ENCODE measurements at places on chromosomes 1 and 21.

DNA sequence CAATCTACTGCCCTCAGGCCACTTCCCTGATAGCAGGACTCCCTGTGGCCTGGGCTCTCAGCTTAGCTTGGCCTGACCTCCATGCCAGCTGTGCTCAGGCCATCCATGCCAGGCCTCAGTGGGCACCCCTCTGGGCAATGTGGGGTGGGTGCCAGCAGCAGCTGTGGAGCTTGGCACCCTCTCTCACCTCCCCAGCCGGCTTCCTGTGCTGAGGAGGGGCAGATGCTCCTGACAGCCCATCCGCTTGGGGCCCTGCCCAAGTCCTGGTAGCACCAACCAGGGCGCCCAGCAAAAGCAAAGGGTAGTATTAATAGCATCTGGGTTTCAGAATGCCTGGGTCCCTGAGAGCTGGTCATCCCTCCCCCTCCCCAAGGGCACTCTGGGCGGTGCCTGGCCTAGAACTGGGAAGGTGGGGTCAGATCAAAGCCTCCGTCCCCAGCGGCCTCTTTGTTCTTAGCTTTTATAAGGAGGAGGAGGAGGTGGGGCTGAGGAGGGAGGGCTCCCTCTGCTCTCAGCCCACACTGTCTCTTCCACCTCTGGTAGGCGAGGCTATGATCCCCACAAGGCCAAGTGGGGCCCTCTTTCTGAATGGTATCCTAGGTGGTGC, 6.1 kb downstream of the EFNA4 start:
- DNase-seq, result no peak

DNA sequence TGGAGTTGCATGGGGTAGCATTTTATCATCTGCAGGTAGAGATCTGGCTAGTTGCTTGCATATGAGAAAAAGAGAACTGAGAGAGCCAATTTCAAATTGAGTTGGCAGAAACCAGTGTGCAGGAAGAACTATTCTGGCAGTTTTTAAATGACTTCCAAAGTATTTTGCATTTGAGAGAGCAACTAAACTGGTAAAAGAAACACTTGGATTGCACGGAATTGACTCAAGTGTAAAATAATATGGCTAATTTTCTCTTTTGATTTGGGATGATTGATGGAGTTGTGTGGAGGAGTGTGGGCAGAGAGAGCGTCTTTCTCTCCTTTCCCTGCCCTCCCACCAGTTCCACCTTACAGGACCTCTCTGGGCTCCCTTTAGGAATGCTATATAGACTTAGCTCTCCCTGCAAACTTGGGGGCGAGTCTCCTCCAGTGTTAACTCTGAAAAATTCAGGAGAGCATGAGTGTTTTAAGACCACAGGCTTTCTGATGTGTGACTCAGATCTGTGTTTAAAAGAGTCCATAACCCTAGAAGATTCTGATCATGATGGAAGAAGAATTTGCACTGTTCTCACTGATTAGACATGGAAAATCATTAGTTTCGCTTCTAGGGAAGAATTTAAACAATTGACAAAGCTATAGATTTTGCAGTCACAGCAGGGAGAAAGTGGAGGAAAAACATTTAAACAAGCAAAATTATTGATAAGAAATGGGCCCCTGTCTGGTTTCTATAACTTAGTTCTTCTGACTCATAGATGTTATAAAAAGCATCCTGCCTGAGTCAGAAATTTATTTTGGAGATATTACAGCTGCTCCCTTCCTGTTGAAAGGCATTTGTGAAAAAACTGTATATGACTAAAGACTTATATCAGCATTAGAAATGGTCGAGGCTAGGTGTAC, 24.9 kb upstream of the CTBS start:
- DNase-seq, result no peak

DNA sequence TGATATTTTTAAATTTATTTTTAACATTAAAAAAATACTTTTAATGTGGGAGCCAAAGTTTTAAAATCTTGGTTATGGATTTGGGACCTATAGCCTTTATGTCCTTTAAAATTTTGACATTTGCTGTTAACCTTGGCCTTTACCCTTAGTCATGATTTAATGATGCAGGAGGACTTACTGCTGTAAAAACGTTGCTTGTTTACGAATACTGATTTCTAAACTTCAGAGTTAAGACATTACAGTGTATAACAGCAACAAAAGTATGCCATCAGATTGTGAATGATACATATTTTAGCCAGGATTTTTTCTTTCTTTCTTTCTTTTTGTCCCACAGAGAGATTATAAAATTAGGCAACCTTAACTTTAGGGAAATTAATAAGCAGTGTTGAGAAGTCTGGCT, 8.9 kb downstream of the RBM15 start:
- DNase-seq, result no peak

DNA sequence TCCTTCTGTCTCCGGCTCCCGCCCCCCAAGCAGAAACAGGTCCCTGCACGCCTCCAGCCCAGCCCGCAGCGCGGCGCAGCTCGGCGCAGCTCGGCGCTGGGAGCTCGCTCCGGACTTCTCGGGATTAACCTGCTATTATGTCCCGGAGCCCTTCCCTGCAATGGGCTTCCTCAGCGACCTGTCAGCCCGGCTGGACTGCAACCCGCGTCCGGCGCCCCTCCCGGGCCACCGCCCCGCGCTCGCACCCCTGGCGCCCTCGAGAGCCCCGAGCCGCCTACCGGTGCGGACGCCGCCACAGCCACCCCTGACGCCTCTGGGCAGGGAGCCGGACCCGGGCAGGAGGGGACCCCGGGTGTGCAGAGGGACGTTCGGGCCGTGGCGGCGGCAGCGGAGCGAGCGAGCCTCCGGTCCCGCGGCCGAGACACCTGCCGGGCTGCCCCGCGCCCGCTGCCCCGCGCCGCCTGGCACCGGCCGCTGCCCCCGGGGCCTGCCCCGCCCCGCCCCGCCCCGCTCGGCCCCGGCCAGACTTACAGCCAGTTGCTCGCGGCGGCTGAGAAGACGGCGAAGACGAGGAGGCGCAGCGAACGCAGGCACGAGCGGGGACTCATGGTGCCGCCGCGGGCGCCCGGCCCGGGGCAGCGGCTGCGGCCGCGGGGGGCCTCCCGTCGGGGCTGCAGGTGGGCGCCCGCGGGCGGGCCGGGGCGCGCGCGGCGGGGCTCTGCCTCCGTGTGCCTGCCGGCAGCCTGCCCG, 407 bp downstream of the WNT4 start:
- DNase-seq, result peak; percentile 34

- no peak for DNase-seq
Observed at GRCh38 chr21:41536827-41537103, 28.8 kb upstream of the TMPRSS2 start.

DNA sequence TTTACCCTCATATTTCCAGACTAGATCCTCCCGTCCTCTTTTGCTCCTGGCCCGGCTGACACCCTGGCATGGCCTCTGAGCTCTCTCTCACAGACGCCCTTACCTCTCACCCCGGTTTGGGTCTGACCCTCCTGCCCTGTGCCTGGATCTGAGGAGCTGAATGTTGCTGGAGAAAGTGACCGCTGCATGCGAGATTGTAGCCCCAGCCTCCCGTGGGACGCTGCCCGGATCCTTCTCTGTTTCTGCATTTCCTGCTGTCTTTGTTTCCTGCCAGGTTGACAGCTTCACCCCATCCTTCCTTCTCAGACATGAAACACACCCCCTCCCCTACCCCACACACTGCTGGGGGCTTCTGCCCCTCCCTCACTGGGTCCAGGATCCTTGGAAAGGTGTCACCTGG, 9.5 kb downstream of the FAM131C start:
- no peak for DNase-seq

DNA sequence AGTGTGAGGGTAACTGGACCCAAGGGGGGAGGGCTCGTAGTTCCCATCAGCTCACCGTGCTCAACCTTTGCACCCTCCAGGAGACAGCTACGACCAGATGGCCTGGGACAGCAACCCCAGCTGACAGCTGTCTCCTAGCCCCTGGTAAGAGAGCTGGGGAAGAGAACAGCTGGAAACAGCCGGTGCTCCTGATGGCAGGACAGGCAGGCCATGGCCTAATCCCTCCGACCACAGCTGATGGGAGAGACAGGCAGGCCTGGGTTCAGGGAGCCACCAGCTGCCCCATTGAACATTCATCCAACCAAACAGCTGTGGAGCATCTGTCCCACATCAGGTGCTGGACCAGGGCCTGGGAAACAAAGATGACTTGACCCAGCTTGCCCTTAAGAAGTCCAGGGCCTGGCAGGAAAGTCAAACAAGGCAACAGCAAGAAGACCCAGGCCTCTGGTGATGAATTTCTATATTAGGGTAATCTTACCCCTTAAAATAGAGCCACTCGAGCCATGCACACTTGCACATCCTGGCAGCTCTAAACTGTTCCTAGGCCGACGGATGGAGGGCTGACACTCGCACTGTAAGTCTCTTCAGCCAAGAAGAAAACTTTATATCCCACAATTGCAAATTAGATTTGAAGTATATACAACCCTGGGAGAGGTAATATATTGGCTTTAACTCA, 12.2 kb downstream of the OLFML2B start:
- no peak for DNase-seq

DNA sequence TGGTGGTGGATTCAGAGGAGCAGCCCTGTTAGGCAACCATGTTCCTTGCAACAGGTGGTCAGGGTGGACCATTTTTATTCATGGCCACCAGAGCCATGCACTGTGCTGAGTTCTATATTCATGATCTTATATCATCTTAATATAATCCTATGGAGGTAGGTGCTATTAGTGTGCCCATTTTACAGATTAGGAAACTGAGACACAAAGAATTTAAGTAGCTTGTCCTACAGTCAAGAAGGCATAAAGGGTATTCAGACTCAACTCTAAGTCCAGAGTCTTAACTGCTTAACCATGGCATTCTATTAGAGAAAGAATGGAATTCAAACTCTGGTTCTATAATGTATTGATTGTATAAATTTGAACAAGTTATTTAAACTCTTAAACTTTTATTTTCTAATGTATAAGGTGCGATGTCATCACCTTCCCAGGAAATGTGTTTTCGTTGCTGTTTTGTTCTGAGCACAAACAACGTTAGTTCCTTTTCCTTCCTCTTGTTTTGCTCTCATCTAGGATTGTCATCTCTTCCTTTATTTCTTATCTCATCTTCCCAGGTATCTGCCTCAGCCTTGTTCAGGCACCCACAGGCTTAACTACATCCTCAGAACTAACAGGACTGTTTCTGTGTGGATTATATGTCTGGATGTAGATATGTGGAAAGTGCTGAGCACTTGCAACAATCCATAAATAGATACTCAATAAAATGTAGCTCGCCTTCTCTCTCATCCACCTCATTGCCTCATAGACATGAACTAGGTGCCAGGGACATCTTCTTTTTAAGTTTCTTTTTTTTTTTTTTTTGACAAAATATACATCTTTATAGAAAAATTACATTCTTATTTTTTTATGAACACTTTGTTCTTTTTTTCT, 207.1 kb downstream of the NFIA start:
- no peak for DNase-seq

DNA sequence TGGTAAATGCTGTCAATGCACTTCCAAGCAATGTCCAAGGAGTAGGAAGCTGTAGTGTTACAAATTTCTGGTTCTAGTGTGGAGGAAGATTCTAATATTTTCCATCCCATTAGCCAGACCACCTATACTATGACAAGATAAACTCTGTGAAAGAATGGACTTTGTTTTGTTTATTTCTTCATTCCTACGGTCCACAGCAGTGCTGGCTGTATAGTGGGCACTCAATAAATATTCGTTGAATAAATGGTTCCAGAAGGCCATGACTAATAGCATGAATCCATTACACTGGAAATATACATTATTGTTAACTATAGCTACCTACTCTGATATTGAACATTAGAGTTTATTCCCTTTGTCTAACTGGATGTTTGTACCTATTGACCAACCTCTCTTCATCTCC, 8.3 kb upstream of the MYSM1 start:
- no peak for DNase-seq

GRCh38 chr21:36608041-36608896, 90.6 kb upstream of the SIM2 start:
- DNase-seq, result no peak

Measured in stimulated activated CD4-positive, alpha-beta T cell treated with anti-CD3 and anti-CD28 coated beads, Interleukin-2, amount 100 ng/mL, for 24 hours (primary cell).